HCT116 (cell line): ENCODE measurements at places on chromosomes 3 and 15. TPM values are rescaled to one million over a fixed set of nuclear protein-coding genes. Genes with fewer than 3 reads are reported as not detected.

SRP14 gene
- 168 TPM for total RNA-seq

CSPG4 gene
- 18.1 TPM for total RNA-seq

DNA sequence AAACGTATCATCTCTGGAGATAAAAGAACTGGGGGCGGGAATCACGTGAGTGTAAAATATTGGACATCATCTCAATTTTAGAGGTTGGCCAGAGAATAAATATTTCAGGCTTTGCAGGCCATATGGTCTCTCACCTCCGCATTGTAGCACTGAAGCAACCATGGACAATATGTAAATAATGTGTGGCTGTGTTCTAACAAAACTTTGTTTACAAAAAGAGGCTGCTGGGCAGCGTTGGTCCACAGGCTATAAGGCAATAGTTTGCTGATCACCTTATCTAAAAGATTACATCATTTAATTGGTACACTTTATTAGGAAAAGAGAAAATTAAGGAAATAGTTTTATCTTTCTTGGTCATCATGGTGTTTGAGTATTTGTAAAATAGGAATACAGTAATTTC, 22.5 kb upstream of the SHC4 start:
- no peaks in the 10 kb centered on the region for H3K27me3 ChIP-seq
- no peaks in the 10 kb centered on the region for H3K4me1 ChIP-seq
- H3K27ac ChIP-seq, result no peak overlapping the region
- no peaks in the 10 kb centered on the region for H3K36me3 ChIP-seq
- H3K4me3 ChIP-seq, result no peak overlapping the region
- no peak for DNase-seq

GRCh38 chr15:79117442-79118204, 27.0 kb upstream of the RASGRF1 start:
- H3K27ac ChIP-seq, result no peak overlapping the region
- peaks cover 26% of the 10 kb centered on the region for H3K27me3 ChIP-seq
- H3K4me1 ChIP-seq, result no peaks in the 10 kb centered on the region
- H3K36me3 ChIP-seq, result no peaks in the 10 kb centered on the region
- H3K4me3 ChIP-seq, result no peak overlapping the region
- DNase-seq, result no peak

DNA sequence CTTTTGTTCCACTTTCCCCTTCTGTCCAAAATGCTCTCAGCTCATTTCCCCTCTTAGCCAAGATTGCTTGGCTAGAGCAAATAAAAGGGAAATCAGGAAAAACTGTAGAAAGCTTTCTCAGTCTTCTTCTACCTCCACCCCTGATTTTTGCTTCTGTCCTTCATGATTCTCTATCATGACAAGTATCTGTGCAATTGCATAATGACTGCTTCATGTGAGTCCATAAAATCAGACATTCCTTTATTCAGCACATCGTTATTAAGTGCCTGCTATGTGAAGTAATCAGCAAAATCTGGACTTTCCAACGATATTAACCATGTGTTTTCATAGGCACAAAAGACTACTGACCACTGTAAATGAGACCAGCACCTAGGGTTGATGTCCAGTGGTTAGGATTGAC, 321.5 kb upstream of the CBLB start:
- H3K4me3 ChIP-seq, result no peak overlapping the region
- H3K36me3 ChIP-seq, result no peaks in the 10 kb centered on the region
- DNase-seq, result no peak
- no peaks in the 10 kb centered on the region for H3K27me3 ChIP-seq
